CD4-positive, CD25-positive, alpha-beta regulatory T cell (primary cell): ENCODE measurements at places on chromosomes 1 and 21. TPM values are rescaled to one million over a fixed set of nuclear protein-coding genes. Genes with fewer than 3 reads are reported as not detected.

DNA sequence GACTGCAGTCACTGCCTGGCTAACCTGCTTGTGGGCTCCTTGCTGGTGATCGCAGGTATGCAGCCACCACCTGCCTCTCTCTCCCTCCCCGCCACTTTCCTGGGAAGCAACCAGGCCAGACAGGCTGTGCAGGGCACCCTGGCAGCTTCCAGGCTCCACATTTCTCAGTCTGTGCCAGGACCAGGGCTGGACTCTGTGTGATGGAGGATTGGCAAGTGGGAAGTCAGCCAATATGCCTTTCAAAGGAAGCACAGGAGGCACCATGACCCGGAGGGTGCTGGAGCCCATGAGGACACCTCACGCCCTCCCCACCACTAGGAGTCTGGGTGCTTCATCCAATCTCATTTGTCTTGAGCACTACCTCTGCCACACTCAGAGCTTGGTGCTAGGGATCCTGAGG, 15.8 kb upstream of the DISP3 start:
- no peak for DNase-seq

GRCh38 chr21:18832950-18833349, 429.4 kb upstream of the TMPRSS15 start:
- no peak for DNase-seq

CTXND2 gene
- polyA plus RNA-seq = not detected

CYP2J2 gene
- 0.47 TPM for polyA plus RNA-seq

ACTL8 gene
- polyA plus RNA-seq = not detected
